HepG2 (cell line): ENCODE measurements at places on chromosomes 11 and 22. TPM values are rescaled to one million over a fixed set of nuclear protein-coding genes. Genes with fewer than 3 reads are reported as not detected.

DNA sequence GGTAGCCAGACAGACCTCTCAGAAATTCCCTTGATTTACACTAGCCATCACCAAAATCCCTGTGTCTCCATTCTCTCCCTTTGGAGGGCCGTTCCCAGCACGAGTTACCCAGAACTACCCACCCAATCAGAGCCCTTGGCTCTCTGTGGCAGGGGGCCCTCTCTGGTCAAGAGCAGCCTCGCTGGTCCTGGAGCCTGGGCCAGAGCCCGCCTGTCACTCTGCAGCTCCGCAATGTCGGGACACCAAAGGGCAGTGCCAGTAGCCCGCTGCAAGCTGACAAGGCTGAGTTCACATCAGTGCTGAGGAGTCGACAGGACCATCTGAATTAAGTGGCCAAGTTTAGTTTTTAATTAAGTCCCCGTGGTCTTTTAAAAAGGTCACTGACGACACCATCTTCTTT, 241.6 kb downstream of the ST3GAL4 start:
- no peak for DNase-seq

GRCh38 chr22:35977136-35977535, 51.5 kb downstream of the RBFOX2 start:
- DNase-seq = no peak

DNA sequence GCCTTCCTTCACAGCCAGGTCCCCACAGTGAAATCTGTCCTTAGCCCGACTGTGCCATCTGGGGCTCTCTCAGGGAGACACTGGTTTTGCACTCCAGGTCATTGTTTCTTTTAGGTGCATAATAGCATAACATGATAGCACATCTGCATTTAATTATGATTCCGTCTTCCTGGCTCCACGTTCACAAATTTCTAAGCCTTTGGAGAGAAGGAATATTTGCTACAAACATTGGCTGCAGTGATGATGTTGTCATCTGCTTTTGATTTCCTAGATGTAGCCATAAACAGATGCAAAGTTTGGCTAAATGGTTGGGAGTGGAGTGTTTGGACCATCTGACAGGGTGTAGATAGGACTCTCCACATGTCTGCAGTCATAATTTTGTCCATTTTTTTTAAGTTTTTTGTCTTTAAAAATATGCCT, 12.0 kb upstream of the CAT start:
- DNase-seq = no peak

GRCh38 chr22:17917490-17917983, 106.8 kb downstream of the MICAL3 start:
- DNase-seq = no peak

HBB gene
- not detected in 2 replicates for total RNA-seq

NEFH gene
- not detected in 2 replicates for total RNA-seq

HSPB2 gene
- not detected in 2 replicates for total RNA-seq

GRCh38 chr11:14308114-14308896, 50.7 kb downstream of the RRAS2 start:
- peak; percentile 50 for DNase-seq

GRCh38 chr22:28574159-28574788, 105.4 kb downstream of the TTC28 start:
- DNase-seq = no peak

- DNase-seq = no peak
These were observed 10.2 kb upstream of the TBC1D10A start for GRCh38 chr22:30336752-30337460.

SLC25A45 gene
- 2.1 and 3.4 TPM in 2 replicates for total RNA-seq

- DNase-seq = no peak
These were observed 4.3 kb downstream of the FGF3 start for GRCh38 chr11:69814902-69815301.

DNA sequence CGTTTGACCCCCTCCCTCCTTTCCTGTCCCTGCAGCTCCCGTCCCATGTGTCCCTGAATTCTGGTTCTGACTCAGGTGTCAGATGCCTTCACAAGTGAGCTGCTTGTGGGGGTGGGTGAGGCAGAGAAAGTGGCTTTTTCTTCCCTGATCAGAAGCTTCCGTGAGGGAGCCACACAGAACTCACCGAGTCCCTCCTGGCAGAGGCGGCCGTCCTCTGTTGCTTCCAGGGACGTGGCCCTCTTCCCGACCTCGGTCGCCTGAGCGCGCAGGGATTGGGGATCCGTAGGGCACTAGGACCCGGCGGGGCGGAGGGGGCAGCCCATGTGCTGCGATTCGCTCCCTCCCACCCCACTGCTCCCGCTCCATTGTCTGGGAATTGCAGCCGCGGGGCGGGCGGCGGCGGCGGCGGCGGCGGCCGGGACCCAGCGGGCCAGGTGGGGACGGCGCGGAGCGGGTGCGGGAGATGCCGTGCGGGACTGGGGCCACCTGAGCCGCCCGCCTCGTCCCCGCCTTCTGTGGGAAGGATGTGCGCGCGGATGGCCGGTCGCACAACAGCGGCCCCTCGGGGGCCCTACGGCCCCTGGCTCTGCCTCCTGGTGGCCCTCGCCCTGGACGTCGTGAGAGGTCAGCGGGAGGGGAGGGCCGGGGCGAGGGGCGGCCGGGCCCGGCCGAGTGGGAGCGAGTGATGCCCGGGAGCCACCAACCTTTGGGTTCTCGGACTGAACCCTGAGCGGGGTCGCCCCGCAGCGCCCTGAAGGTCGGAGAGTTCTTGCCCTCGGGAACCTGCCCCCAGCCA, at the start of gene TMEM132A:
TMEM132A (plus strand) TSS at position 351 of the 796 bp plus-strand sequence; CDS start at position 525, 174 bp downstream.
- DNase-seq = peak; percentile 37

DNA sequence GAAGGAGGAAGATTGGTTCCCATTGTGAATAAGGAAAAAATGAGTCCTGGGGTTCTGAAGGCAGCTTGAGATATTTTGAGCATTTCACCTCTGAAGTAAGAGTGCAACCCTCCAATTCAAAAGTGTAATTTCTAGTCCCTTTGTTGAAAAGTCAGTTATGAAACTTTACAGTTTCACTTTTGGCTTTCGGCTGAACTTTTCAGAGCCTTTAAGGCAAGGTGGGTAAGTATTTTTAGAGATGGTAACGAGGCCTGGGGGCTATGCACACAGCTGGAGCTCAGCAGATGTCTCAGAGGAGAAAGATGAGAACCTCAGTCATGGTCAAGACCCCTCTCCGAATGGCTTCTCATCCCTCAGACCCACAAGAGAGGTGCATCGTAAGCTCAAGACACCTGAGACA, 267.6 kb downstream of the KIRREL3 start:
- no peak for DNase-seq
